ENCODE measurements at places on chromosomes 13 and 19.

DNA sequence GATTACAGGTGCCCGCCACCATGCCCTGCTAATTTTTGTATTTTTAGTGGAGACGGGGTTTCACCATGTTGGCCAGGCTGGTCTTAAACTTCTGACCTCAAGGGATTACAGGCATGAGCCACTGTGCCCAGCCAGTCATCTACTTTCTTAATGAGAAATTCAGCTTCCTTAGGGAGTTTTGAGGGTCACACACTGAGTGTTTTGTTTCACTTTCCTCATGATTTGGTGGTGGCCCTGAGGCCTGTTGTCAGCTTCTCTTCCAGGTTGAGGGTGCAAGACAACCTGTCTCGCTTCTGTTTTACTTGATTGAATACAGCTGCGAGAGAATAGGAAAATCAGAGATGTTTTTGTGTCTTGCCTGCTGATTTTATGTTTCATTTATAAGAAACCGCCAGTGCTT lies 9.9 kb downstream of the FRY start:
- no peak for DNase-seq

GRCh38 chr19:46766569-46767317 lies 20.5 kb upstream of the STRN4 start:
- no peak for DNase-seq

DNA sequence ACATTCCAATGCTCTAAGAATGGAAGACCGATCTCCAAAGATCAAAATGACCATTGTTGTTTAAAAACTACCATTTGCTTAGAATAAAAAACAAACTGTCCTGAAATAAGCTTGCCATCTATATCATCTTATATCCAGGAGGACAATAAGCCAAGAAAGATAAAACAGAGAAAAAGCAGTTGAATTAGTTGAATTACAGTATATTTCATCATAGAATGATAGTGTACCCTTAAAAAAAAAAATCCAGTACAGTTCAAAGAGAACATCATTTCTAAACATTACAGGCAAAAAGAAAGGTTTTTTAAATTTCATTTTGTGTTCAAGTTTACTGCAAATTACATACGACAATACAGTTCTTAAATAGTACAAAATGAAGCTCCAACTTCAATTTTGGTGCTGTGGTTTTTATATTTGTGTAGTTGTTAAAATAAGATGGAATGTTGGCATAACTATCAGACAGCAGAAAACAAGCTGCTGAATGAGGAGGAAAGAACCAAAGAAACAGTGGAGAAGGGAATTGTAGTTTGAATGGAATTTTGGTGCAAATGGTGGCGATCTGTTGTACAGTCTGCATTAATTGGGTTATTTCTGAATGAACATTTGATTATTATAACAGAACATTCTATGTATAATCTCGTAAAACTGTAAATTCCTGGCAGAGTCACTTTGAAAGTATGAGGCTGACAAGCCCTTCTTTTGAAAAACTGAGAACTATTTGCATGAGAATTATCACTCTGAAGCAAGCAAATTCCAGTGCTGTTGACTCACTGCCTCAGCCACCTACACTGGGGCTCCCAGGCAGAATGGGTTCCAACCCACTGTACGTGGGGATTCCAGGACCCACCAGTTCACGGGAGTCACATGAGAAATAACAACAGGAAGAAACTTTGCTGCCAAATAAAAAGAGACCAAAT lies 37.7 kb downstream of the LHFPL6 start:
- peak; percentile 95 for DNase-seq

DNA sequence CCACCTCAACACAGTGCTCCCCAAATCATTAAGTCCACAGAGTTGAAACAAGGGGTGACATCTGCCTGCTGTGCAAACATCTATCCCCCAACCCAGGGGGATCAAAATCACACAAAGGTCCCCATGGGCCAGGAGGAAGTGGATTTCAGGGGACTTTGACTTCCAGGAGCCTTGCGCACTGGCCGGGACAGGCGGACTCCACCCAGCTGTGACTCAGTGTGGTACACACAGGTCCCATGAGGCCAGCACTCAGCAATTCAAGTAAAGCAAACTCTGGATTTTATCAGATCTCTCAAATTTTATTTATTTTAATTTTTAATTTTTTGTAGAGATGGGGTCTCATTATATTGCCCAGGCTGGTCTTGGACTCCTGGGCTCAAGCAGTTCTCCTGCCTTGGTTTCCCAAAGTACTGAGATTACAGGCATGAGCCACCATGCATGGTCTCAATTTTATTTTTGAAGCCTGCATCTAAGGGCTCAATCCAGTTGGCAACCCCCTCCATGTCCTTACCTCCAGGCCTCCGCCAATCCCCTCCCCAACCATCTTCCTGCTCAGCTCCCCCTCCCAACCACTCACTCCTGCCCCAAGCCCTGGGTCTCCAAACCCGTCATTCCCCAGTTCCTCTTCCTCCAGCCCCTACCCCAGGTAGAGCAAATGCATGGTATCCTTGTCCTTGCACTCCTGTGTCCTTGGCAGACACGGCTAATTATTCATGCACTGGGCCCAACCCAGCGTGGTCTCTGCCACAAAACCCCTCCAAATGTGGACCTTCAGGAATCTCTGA lies 18.2 kb downstream of the ARHGAP33 start:
- DNase-seq: no peak

DNA sequence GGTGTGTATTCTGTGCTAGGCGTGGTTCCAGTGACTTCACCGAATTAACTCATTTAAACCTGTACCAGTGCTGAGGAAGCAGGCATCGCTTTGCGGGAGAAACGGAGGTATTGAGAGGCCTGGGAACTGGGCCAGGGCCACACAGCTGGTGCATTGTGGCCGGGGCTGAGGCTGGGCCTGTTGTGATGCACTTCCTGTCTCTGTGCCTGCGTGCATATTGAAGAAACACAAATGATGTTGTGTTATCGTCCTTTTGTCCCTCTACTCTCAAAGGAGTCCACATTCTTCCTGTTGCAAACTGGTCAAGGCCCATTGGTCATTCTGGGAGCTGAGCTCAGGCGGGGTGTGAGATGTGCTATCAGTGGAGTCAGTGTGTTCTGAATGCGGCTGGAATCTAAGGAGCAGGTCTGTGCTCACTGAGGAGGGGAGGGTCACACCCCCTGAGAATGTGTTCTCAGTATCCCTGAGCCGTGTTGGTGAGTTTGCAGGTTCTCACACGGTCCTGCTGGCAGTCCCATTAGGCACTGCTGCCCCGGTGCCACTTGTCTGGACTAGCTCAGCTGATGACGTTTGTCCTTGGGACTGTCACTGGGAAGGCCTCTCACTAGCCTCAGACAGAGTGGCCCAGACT lies 62.1 kb downstream of the ARHGEF7 start:
- DNase-seq: no peak

DNA sequence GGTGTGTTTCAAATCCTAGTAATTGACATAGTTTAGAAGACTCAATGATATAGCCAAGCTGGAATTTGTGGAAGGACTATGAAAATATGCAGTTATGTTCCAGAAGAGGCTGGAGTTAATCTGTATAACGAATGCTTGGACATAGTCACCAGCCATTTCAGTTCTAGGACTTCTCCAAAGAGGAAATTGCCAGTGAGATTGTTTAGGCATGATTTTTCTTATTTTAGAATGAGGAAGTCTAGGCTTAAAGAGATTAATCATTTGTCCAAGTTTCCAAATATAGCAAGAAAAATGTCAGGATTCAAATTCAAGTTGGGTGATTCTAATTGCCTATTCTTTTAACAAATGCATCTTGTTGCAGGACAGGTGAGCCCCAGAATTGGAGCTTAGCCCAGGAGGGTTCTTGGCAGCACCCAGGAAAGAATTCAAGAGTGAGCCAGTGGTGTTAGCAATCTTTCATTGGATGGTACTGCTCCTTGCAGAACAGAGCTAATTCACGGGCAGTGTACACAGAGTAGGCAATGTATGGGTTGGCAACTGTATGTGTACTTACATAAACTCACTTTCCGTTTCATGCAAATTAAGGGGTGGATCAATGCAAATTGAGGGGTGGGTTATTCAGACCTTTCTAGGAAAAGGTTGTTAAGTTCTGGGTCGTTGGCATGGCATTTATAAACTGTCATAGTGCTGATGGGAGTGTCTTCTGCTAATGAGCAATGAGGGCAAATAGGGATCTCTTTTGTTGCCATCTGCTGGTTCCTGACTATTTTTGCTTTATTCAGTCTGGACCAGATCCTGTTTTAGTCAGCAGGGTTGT lies 763.1 kb upstream of the SLITRK1 start:
- no peak for DNase-seq

GRCh38 chr13:75364131-75364713 lies 117.7 kb downstream of the TBC1D4 start:
- no peak for DNase-seq

DNA sequence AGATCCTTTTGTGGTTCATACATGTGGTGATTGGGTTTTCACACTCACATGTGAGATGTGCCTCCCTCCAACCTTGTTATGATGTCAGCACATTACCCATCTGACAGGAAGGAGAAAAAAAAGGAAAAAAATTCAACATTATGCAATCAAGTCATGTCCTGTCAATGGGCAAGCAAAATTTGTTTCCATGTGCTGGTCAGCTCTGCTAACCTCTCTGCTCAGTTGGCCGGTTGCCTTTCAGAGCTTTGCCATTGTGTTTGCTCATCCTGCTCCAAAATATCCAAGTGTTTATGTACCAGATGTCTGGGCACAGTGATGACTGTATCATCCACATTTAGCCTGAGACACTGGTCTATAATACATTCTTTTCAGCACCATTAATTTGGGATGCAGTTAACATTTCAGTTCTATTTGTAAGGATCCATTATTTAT lies 27.0 kb upstream of the METTL21C start:
- DNase-seq: peak; percentile 97

DNA sequence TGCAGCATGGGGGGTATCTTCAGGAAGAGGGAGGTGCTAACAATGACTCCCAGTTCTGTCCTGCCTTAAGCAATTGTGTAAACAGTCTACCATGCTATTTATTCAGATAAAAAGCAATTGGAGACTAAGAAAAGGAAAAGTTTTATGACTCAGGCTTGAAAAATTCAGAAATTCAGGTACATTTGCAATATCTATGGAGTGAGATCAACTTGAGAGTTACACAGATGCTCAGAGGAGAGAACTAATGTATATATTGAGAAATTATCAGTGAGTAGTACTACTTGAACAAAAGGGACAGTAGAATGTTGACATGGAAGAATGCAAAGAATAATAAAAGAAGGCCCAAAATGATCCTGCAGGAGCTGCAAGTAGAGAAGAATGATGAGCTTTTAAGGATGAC lies 277.6 kb upstream of the DACH1 start:
- no peak for DNase-seq

DNA sequence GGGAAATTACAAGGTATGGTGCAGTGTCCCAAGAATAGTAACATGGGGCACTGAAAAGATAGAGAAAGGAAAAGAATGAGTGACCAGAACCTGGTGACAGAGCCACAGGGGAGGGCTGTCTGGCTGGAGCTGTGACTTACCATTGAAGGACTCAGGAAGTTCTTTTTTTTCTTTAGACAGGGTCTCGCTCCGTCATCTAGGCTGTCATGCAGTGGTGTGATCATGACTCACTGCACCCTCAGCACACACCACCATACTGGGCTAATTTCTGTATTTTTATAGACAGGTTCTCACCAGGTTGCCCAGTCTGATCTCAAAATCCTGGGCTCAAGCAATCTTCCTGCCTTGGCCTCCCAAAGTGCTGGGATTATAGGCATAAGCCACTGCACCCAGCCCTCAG lies 8.8 kb upstream of the CPB2 start:
- DNase-seq: no peak

DNA sequence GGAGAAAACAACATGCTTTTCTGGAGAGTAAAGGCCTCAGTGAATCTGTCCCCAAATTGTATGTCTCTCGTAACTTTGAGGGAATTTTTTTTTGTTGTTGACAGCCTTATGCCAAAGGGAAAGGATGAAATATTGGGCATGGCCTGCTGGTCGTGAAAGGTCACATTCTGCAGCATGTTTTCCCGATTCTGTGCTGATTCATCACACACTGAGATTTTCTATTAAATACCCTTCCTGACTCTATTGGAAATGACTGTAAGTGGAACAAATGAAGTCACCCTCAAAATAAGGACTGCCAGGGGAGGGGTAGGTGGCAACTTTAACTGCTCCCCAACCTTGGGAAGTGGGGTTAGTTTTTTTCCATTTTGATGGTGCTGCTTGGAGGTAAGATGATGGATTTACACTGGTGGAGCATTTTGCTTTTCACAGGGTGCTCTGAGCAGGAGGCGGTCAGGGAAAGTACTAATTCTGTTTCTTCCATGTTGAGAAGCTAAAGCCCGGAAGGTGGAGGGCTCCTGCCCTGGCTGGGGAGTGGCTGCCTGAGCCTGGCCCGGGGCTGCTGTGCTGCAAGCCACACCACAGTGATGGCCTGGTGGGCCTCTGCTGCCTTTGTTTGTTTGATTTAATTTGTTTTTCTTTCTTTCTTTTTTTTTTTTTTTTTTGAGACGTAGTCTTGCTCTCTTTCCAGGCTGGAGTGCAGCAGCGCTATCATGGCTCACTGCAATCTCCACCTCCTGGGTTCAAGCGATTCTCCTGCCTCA lies 116.8 kb upstream of the SPATA13 start:
- DNase-seq: no peak

DNA sequence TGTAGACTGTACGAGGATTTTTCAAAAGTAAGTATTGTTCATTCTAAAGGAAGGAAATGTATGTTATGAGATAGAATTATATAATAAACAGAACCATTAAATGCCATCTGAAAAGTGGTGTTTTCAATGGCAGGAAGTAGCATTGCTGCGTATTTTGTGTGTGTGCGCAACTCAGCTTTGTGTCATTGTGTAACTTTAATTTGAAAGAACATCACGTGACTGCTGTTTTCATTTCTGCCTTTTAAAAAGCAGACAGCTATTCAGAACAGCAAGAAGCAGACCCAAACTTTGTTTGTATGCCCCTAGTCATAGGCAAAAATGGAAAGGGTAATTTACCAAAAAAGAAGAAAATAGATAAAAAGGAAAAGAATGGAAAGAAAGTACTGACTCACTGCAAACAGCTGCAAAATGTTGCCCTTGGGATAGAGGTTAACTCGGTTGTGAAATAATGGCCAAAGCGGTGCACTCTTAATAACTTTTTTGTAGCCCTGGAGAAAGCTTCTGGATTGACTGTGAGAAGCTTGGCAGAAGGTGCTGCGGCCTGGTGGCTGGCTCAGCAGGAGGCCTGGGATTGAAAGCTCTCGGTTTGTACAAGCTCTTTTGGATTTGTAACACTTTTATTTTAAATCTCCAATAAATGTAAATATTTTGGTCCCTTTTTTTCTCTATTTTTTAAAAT lies 97.3 kb downstream of the GGACT start:
- peak; percentile 31 for DNase-seq

DNA sequence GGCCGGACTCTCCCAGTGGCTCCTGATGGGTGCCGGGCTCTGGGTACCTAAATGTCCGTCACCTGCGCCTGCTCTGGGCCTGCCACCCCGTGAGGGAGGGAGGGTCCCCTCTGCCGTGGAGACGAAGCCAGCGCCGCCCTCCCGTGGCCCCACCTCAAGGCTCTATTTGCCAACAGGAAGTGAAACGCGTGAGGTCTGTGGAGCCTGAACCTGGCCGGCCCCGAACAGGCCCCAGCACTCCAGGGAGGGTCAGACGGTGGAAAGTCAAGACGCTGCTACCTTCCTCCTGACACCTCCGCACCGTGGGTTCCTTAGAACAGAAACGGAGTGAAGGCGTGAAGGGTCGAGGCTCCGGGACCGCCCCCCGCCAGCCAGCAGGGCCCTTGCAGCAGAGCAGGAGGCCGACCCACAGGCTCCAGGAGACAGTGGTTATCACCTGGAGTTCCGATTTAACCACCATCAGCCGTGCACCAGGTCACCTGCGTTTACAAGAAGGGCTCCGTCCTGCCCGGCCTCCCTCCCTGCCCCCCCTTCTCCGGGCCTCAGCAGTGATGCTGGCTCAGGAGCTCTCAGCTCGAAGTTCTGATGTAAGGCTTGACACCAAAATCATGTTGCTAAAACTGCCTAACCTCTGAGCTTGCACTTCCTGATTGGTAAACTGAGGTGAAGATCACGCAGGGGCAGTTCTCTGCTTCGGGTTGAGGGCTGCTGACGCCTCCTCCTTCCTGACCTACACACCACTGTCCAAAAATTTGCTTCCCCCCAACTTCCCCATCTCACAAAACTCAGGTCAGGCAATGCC lies 50.9 kb upstream of the C13orf46 start:
- no peak for DNase-seq
